ENCODE measurements at places on chromosomes 5 and 9. TPM values are rescaled to one million over a fixed set of nuclear protein-coding genes. Genes with fewer than 3 reads are reported as not detected.

UGCG gene
- total RNA-seq: 17.6 TPM

NRARP gene
- total RNA-seq: 178 TPM

TAF1L gene
- not detected for total RNA-seq

ELAVL2 gene
- 0.30 TPM for total RNA-seq

DNA sequence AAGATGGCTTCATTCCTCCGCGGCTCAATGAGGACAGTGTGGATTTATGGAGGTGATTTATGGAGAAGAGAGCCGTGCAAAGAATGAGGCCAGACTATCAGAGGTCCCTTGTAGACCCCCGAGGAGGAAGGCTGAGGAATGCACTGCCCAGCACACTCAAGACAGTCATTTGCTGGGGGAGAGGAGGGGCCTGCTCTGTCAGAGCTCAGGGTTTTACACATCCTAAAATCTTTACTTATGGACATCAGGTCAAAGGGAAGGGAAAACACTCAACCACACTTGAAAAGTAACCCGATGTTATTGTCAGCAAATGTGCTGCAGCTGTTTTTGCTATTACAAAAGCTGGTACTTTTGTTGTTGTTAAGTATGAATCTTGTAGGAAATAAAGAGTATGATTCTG lies 289.5 kb downstream of the SLIT3 start:
- DNase-seq: no peak

DNA sequence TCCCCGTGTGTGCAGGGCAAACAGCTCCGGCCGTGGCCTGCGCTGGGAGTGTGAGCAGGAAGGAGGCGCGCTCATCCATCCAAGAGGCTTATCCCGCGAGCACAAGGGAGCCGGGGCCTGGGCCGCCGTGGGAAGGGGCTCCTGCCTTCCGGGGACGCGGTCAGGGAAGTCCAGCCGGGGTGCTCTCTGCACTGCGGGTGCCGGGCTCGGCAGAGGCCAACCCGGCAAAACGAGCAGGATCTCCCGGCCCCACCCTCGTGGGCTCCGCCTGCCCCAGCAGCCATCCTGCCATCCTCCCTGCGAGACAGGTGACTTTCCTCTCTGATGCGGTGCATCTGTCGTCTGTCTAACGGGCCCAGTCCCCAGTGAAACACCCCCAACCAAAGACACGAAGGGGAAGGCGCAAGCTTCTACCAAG lies 244.2 kb downstream of the AUH start:
- DNase-seq: no peak

DNA sequence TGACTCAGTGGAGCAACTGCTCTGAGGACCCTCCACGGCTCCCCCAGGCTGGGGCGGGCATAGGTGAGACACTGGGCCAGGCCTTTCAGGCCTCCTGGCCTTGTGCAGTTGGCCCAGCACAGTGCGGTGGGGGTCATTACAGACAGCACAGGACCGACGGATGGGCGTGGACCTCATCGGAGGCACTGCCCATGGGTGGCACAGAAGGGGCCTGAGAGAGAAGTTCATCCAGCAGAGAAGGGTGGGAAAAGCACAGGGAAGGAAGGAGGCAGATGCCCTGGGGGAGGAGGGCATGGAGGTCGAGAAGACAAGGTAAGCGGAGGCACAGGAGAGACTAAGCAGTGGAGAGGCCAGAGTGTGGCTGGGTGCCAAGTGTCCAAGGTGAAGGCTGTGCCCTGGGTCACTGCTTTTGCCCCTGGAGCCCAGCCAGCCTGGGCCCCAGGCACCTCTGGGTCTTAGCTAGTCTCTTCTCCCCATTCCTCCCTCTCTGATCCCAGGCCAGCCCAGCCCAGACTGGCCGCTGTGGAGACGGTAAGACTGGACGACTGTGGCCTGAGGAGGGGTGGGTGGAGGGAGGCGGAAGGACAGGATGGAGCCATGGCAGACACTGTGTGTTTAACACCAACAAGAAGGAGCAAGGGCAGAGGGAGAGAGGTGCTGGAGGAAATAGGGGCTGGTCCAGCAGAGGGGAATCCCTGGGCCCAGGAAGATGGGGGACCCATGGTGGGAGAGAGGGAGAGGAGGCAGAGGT lies 5.7 kb downstream of the IL3 start:
- DNase-seq: no peak

GRCh38 chr9:27853529-27853928 lies 280.2 kb upstream of the C9orf72 start:
- no peak for DNase-seq

DNA sequence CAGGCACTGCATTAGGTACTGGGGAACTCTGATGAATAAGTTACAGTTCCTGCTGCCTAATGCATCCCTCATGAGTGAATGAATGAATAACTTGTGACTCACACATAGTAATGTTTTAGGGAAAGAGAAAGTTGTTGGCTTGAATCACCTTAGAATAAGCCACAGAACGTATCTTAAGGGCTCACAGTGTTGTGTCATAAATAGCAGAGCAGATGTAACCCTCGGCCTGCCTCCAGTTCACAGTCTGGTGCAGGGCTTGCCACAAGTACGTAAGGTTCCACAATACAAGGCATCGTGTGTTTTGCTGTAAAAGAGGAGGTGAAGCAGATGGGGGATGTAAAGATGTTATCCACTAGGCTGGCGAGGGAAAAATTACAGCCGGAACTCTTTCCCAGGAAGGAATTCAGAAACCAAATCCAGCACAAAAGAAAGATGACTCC lies 218.7 kb downstream of the TRPM3 start:
- DNase-seq: no peak

- DNase-seq: peak; percentile 68
Observed at GRCh38 chr9:87497604-87498045, at the start of gene DAPK1. Gene DAPK1 (plus strand): TSS chr9:87497867. CDS start chr9:87499078, 1,211 bp downstream.

GRCh38 chr9:91117959-91118703 lies 243.6 kb downstream of the AUH start:
- DNase-seq: peak; percentile 89

GRCh38 chr9:121858788-121859187 lies 207.4 kb downstream of the DAB2IP start:
- DNase-seq: no peak
